ENCODE measurements at places on chromosomes 13 and 19.

DNA sequence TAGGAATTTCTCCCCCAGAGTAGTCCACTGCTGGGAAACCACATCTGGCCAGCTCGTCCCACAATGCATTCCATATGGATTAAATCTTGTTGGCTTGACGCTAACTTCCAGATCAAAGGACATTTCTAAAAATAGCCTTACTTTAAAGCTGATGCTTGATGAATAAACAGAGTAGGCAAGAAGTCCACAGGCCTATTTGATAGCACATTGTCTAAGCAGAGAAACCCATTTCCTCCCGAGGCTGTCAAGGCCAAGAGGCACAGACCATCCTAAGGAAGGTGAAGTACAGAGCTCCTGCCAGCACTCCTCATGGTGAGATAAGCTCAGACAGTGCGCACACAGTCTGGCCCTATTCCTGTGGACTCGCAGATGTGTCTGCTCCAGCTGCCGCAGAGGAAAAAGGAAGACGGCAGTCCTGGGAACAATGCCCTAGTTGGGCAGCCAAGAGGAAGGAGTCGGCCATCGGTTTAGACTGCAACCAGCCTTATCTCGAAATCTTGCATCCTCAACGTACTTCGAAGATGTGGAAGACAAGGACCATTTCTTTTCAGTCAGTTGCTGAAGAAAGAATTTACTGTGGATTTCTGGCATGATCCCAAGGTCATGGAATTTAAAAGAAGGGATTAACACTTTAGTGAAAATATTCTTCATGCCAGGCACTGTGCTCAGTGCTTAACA is 156.8 kb downstream of the RGCC start:
- no peak for DNase-seq

DNA sequence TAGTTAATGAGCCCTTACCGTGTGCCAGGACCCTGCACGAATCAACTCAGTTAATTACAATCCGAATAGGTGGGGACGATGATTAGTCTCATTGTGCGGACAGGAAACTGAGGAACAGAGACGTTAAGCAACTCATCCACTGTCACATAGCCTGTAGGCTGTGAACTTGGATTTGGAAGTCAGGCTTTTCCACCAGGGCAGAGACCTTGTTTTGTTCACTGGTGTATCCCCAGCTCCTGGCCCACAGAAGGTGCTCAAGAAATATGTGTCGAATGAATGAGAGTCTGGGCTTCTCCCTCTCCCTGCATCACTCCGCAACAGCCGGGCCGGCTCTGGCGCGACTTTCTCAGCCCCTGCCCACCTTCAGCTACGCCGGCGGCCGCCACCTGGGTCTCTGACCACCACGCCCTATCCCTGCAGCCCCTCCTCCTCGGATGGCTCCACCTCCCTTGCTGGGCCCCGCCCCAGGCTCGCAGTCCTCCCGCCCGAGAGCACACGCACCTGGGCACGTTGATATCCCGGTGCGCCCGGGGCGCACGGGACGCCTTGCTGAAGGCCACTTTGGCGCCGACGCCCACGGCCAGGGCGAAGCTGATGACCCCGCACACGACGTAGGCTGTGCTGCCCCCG is 1.3 kb downstream of the SHISA7 start:
- DNase-seq = no peak

- DNase-seq = no peak
Observed at GRCh38 chr13:24005755-24006281, 108.5 kb upstream of the C1QTNF9B start.

- no peak for DNase-seq
Observed at GRCh38 chr19:49430678-49431329, 5.6 kb downstream of the GFY start.

GRCh38 chr13:46361276-46361934 is 25.6 kb downstream of the RUBCNL start:
- DNase-seq = no peak
